CD4-positive, alpha-beta memory T cell (primary cell): ENCODE measurements at places on chromosomes 11 and 22.

- DNase-seq, result no peak
Measured at GRCh38 chr22:30860176-30861105, 108.1 kb downstream of the MORC2 start.

DNA sequence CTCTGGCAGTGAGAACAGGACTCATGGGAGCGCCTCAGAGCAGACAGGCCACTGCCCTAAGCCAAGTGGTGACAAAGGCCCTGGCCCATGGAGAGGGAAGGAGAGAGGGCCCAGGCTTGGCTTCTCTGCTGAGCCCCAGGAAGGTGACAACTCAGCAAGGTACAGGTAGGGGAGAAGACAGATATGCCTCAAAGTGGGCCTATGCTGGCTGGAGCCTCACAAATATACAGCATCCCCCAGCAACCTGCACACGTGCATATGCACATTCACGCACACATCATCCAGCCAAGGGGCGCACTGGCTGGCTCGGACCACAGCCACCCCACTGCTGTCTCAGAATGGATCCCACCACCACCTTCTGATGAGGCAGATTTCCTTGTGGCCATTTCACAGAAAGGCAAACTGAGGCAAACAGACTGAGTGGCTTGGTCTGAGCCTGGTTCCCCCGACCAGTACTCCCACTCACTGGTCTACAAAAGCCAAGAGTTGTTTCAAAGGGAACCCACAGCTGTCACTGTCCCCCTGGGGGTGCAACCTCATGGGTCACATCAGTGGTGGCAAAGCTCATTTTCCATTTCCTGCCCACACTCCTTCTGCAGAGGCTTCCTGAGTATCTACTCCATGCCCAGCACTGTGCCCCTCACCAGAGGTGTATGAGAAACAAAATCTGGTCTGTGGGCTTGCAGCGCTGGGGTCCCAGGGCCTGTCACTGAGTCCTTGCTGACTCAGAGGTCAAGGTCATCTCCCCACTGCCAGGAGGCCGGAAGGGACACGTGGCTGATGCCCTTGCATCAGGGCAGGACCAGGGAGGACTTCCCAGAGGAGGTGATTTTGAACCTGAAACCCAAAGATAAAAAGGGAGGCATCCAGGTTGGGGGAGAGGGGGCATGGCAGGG, 67.3 kb upstream of the PRR5 start:
- DNase-seq, result no peak

DNA sequence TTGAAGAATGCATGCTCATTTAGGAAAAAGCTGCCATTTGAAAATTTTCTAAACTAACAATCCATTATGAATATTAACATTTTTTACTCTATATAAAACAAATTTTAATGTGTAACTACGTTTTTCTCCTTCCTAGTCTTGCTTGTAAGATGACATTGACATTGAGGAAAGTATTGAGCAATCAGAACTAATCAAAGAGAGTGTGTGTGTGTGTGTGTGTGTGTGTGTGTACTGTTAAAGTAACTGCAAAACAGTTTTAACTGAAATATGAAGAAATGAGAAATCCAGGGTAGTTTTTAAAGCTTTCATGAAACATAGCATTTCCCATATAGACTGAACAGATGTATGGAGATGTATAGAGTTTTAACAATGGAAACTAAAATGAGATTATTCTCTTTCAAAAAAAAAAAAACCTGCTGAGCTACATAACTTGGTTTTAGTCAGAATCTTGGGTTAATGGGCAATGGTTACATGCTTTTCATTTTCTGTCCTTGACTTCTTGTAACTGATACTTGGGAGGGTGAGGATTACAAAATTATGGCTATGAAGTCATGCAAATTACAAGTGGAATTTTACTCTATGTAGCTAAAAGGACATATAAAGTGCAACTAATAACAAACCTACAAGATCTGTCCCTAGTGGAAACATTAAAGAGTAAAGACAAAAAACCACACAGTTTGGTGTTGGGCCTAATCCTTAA, 2.0 kb downstream of the PDGFD start:
- DNase-seq, result no peak

DNA sequence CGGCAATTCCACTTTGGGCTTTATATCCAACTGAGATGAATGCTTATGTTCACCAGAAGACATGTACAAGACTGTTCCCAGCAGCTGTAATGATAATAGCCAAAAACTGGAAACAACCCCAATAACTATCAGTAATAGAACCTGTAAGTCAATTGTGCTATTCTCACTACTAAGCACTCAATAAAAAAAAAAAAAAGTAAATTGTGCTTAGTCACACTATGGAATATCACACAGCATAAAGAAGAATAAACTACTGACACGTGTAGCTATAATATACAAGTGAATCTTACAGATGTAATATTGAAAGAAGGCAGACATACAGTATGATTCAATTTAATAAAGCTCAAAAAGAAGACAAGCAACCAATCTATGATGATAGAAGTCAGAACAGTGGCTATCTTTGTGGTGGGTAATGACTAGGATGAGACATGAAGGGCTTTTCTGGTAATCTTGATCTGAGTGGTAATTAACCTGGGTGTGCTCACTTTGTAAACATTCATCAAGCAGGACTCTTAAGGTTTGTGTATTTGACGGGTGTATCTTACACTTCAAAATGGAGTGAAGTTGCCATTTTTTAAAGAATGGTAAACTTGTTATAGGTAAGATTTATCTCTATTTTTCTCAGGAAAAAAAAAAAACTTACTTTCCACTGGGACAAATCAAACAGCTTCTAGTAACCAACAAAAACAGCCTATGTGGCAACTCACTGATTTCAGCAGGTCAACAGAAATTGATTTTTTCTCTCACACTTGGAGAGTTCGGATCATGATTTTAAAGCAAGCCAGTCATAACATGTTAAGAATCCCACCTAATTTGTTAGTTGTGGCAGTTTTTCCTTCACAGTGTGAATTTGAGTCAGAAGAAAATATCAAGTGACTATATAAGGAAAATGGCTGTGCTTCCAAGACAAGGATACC, 84.2 kb downstream of the CCDC83 start:
- no peak for DNase-seq

DNA sequence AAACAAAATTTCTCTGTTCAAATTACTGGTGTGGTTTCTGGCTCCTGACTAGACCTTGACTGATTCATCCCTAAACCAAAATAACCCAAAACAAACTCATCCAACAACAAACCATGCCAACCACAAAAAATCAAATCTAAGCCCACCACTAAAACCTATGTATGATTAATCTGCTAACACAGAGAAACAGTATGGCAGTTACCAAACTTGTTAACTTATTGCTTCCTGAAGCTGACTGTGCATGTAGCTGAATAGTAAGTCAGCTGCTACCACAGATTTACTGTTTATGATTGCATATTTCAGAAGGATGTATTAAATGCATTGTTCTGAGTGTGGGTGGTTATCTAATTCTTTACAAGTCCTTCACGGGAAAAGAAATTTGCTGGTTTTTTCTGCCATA, 231.1 kb downstream of the SWAP70 start:
- no peak for DNase-seq

- DNase-seq, result no peak
Measured at GRCh38 chr11:79119491-79120284, 321.1 kb downstream of the TENM4 start.
